ENCODE measurements at places on chromosomes 2 and 18. TPM values are rescaled to one million over a fixed set of nuclear protein-coding genes. Genes with fewer than 3 reads are reported as not detected.

Gene SLC4A1AP
- 18.5 TPM for total RNA-seq

Gene STON1
- 1.7 TPM for total RNA-seq

GRCh38 chr18:25759111-25759510 is 331.3 kb downstream of the SS18 start:
- H3K27ac ChIP-seq, result no peak overlapping the region
- H3K4me3 ChIP-seq, result no peak overlapping the region
- DNase-seq, result no peak

GRCh38 chr2:222796413-222797103 is 64.3 kb upstream of the ACSL3 start:
- no peaks in the 10 kb centered on the region for H3K27me3 ChIP-seq
- H3K4me1 ChIP-seq, result peaks cover 18% of the 10 kb centered on the region
- no peak overlapping the region for H3K27ac ChIP-seq
- no peak overlapping the region for H3K4me3 ChIP-seq
- no peak for DNase-seq

GRCh38 chr2:157203651-157204050 is 53.9 kb upstream of the GALNT5 start:
- H3K27me3 ChIP-seq, result no peaks in the 10 kb centered on the region
- DNase-seq, result no peak
- H3K36me3 ChIP-seq, result no peaks in the 10 kb centered on the region
- no peak overlapping the region for H3K27ac ChIP-seq
- no peak overlapping the region for H3K4me3 ChIP-seq
- no peaks in the 10 kb centered on the region for H3K4me1 ChIP-seq
